Activated B cell treated with CpG ODN at 0.5 μM for 24 hours (primary cell): ENCODE measurements at places on chromosomes 6 and 20. TPM values are rescaled to one million over a fixed set of nuclear protein-coding genes. Genes with fewer than 3 reads are reported as not detected.
A peak's percentile ranks its signal among the peaks of the same experiment; 100 is the strongest.

RIMS4 gene
- not detected in 2 replicates for total RNA-seq

TASP1 gene
- 17.6 and 20.6 TPM in 2 replicates for total RNA-seq

- DNase-seq: no peak
- H3K27me3 ChIP-seq: peaks cover 6% of the 10 kb centered on the region
- no peaks in the 10 kb centered on the region for H3K4me1 ChIP-seq
- no peak overlapping the region for H3K27ac ChIP-seq
- H3K36me3 ChIP-seq: no peaks in the 10 kb centered on the region
Measured at GRCh38 chr20:17748279-17748678, 48.5 kb downstream of the BANF2 start.

DNA sequence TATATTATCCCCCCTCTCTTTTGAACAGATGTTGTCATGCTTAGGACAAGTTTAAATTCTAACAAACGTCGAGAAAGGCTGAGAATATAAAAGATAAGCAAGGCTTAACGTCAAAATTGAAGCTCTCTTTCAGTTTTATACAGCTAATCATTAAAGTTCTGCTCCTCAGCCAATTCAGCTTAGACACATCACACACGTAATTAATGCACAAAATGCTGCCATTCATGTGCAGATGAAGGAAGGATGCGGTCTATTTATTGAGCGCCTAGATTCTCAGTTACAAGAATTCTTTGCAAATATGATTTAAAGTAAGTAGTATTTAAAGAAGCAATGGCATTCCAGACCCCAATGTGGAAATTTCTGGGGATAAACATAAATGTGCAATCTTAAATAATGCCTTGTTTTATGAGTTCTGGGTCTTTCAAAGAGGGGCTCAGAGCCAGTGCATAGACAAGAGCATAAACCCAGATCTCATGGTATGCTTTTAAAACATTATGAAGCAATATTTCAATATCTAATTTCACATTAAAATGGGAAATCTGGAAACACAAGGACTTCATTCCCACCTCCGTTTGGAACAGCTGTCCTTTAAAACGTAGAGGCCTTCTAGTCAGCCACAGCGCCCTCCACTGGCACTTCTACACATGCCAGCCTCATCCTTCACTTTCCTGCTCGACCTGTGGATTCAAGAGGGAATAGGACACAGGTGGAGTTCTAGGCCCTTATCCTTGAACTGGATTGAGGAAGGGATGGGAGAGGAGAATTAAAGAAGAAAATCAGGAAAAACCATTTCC is 85.8 kb downstream of the LYRM4 start:
- H3K4me3 ChIP-seq: peak overlapping the region; percentile 75
- no peaks in the 10 kb centered on the region for H3K36me3 ChIP-seq
- no peak for DNase-seq
- H3K27ac ChIP-seq: peak overlapping the region; percentile 79
- H3K4me1 ChIP-seq: peaks cover 33% of the 10 kb centered on the region
- H3K27me3 ChIP-seq: no peaks in the 10 kb centered on the region

DNA sequence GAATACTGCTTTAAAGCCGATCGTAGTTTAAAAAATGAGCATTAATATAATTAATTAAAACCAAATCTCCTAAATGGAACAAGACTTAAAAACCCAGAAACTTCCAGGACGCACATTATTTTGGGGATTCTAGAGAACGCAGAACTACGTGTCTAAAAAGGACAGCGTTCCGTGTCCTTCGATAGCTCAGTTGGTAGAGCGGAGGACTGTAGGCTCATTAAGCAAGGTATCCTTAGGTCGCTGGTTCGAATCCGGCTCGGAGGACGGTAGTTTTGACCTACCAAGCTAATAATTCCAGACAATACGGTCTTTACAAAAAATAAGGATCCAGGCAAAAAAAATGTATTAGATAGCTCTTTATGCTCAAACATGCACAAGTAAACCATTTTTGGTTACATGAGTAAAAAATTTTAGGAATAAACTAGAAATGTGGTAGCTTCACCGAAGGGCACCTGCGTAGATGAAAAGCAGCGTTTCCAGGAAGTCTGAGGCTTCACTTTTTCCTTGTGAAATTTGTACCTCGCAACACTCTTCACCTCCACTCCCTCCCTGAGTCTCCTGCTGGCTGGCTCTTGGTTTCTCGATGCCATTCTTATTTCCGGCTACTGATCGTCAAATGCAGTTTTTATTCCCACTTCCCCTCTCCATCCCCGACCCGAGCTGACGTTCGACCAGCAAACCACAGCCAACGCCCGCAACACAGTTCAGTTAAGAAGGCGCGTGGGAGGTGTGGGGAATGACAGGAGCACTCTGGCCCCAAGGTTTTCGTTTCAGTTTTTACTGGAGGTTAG is 19.6 kb upstream of the ABT1 start:
- H3K4me1 ChIP-seq: peaks cover 19% of the 10 kb centered on the region
- no peaks in the 10 kb centered on the region for H3K36me3 ChIP-seq
- peak overlapping the region; percentile 73 for H3K4me3 ChIP-seq
- DNase-seq: no peak
- peak overlapping the region; percentile 21 for H3K27ac ChIP-seq
- no peaks in the 10 kb centered on the region for H3K27me3 ChIP-seq

GRCh38 chr6:110475066-110475653 is 1.3 kb downstream of the SLC22A16 start:
- H3K27me3 ChIP-seq: peaks cover 20% of the 10 kb centered on the region
- DNase-seq: no peak
- no peak overlapping the region for H3K27ac ChIP-seq
- peaks cover 14% of the 10 kb centered on the region for H3K4me1 ChIP-seq

DNA sequence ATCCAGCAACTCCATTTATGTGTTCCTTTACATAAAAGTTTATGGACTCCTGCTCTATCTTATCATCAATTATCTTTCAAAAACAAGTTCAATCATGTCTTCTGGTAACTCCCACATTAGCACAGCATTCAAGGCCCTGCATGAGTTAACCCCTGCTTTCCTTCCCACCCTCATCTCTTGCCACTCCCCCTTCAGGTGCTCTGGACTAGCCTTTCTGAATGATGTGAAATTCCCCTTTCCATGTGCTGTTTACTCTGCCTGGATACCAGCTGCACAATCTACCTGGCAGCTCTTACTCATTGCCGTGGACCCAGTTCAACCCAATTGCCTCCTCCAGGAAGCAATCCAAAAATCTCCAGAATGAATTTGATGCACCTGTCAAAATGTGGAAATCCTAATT is 11.9 kb downstream of the ADGRF4 start:
- peaks cover 6% of the 10 kb centered on the region for H3K27me3 ChIP-seq
- no peak overlapping the region for H3K4me3 ChIP-seq
- DNase-seq: no peak
- no peak overlapping the region for H3K27ac ChIP-seq
- no peaks in the 10 kb centered on the region for H3K36me3 ChIP-seq

- no peaks in the 10 kb centered on the region for H3K4me1 ChIP-seq
- no peaks in the 10 kb centered on the region for H3K36me3 ChIP-seq
- H3K27me3 ChIP-seq: no peaks in the 10 kb centered on the region
- H3K27ac ChIP-seq: no peak overlapping the region
- no peak for DNase-seq
- no peak overlapping the region for H3K4me3 ChIP-seq
Measured at GRCh38 chr6:161649841-161650240, 376.0 kb upstream of the AGPAT4 start.

DNA sequence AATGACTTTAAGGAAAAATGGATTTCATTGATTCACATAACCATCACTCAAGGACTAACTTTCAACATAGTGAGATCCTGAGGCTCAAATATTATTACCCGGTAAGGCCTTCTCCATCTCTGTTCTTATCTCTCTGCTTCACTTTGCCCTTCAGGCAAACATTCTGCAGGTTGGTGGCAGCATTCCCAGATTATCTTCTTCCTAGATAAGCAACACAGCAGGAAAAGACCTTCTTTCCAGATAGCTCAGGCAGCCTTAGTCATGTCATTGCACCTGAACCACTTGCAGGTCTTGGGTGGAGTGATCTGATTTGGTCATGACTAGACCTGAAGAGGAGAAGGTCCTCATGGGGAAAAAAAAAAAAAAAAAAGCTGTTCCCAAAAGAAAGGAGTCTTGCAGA is 5.3 kb upstream of the HIVEP2 start:
- no peak overlapping the region for H3K4me3 ChIP-seq
- no peak overlapping the region for H3K27ac ChIP-seq
- H3K4me1 ChIP-seq: peaks cover 45% of the 10 kb centered on the region
- no peak for DNase-seq
- H3K36me3 ChIP-seq: peaks cover 5% of the 10 kb centered on the region
- H3K27me3 ChIP-seq: no peaks in the 10 kb centered on the region

DNA sequence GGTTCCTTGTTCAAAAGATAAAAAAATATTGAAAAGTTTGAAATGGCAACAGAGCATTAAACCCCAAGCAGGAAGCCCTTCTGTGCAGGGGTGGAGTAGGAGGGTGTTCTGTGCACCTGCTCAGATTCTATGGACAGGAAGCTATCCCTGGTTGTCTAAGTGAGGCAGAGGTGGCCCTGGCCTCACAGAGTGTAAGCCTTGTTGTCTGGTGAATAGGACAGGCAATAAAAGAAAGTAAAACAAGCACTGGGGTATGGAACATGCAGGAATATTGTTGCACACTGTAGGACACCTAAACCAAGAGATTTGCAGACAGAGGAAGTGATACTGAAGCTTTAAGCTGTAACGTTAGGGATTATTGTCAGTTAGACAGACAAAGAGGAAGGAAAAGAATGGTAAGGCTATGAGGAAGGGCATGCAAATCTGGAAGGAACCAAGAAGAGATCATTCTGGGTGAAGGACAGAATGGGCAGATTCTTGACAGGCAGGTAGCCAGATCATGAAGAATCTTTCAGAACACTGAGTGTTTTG is 66.8 kb downstream of the TBC1D7 start:
- H3K4me3 ChIP-seq: peak overlapping the region; percentile 74
- H3K36me3 ChIP-seq: peaks cover 3% of the 10 kb centered on the region
- peak overlapping the region; percentile 75 for H3K27ac ChIP-seq

DNA sequence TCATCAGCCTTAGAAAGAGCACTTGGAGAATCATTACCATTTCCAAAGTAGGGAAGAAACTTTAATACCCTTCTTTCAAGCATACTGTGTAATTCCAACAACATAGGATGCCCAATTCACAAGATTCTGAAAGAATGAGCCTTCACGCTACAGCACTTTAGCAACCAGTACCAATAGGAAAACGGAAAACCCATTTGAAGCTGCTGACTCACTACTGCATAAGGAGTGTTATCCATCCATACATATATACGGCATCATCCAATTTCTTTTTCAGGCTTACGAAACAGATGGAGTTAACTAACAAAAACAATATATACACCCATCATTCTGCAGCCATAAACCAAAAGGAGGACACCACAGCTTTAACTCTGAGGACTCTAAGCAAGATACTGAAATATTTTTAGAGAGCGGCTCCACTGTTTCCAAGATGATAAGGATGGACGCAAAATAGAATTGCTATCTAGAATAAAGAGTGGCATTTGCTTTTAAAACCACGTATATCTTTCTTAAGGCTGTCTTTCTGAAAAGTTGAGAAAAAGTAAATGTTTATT is 24.9 kb downstream of the FYN start:
- H3K27me3 ChIP-seq: no peaks in the 10 kb centered on the region
- no peak for DNase-seq
- no peaks in the 10 kb centered on the region for H3K36me3 ChIP-seq
- H3K4me3 ChIP-seq: no peak overlapping the region

DNA sequence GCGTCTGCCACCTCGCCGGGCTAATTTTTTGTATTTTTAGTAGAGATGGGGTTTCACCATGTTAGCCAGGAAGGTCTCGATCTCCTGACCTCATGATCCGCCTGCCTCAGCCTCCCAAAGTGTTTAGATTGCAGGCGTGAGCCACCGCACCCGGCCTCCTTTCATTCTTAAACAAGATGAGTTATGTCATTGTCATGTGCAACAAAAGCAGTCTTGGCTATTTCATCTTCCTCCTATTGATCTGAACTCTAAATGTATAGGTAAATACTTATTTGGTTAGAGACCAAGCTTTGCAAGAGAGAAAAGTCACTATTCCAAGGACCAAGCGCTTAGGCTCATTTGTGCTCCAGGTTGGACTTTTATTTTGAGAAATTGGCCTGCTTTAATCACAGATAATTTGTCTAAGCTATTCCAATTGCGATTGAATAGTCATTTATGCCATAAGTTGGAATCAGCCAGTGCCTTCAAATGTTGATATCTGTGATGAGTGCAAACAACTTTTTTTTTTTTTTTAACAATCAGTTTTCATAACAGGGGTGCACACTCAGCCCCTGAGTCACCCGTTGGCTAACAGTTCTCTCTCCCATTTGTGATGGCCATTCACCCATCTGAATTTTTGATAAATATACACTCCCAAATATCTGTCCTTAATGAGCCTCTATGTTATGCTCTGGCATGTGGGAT is 167.3 kb downstream of the BCAS1 start:
- peaks cover 65% of the 10 kb centered on the region for H3K4me1 ChIP-seq
- H3K36me3 ChIP-seq: no peaks in the 10 kb centered on the region
- H3K27ac ChIP-seq: peak overlapping the region; percentile 42
